ENCODE measurements at places on chromosomes 1 and 21.

DNA sequence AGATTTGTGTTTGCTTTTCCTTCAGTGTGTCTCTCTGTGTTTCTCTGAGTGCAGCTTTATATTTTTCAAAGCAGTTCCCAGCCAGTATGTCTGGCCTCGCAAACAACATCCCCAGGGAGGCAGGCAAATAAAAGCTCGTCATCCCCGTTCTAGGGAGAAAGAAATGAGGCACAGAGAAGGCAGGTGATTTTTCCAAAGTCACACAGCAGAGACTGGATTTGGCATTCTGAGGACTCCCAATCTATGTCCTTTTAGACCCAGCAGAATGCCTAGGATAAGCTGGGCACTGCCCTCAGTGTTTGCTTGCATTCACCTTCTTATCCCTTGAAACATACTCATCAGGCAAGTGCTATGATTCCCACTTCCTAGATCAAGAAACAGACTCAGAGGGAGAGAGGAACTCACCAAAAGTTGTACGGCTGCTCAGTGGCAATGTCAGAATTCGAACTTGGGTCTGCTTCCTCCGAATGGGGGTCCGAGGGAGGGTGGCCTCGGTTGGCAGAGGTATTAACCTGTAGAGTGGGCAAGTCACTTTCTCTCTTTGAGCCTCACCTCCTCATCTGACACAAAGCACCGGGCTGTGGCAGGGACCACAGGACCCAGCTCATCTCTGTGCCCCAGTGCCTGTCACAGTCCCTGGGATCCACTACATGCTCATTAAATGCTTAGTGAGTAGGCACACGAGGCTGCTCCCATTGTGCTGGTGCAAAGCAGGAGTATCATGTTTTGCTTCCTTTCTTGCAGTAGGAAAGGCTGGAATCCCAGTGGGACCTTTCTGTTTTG, 4.2 kb downstream of the RAP1GAP start:
- no peak for DNase-seq

GRCh38 chr1:213737398-213738035, 250.3 kb upstream of the PROX1 start:
- DNase-seq = no peak

- DNase-seq = no peak
These were observed 134.0 kb downstream of the DMRTB1 start for GRCh38 chr1:53592985-53593757.

- DNase-seq = no peak
These were observed 75.3 kb downstream of the SIK1 start for GRCh38 chr21:43351501-43352153.

All from glutamatergic neuron (in vitro differentiated cells).